Activated CD4-positive, alpha-beta memory T cell treated with anti-CD3 and anti-CD28 coated beads, Interleukin-2, amount 10 ng/mL, durations not matched to agents 7 days and 5 days (primary cell): ENCODE measurements at places on chromosomes 5 and 9. TPM values are rescaled to one million over a fixed set of nuclear protein-coding genes. Genes with fewer than 3 reads are reported as not detected.

CDH10 gene
- total RNA-seq: not detected

SURF1 gene
- total RNA-seq: 37.6 TPM

OBP2B gene
- not detected for total RNA-seq

GPRIN1 gene
- 4.2 TPM for total RNA-seq

SH3GL2 gene
- not detected for total RNA-seq

LCNL1 gene
- total RNA-seq: 0.98 TPM

PTGDS gene
- 45.4 TPM for total RNA-seq

GRCh38 chr9:127005770-127006314 is 91.3 kb downstream of the RALGPS1 start:
- DNase-seq: no peak

DNA sequence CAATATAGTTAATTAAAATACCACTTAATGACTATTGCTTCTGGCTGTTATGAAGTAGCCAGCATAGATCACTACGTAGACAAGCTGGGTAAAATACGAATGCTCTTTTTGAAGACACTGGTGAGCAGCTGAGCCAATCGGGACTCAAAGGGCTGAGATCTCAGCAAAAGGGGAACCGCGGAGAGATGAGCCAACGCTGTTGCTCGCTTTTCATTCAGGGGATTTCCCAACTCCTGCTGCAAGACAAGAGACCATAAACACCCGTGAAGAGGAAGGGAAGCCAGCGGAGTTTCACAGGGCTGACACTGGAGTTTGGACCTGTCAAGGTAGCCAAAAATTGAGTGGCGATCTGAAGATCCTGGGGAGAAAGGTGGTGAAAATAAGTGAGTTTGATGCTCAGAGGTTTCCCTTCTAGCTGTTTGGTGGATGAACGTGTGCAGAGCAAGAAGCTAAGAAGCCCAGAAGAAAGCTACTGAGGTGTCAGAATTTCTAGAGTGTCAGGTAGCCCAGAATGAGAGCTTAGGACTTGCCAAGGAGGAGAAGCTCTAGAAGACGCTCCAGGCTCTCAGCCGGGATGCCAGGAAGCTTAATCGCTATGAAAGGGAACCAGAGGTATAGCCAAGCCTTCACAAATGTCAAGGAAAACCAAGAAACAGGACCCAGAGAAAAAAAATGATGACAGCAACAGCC is 79.6 kb upstream of the RNU6ATAC start:
- no peak for DNase-seq

GRCh38 chr5:171745602-171746001 is 40.0 kb upstream of the SMIM23 start:
- no peak for DNase-seq

DNA sequence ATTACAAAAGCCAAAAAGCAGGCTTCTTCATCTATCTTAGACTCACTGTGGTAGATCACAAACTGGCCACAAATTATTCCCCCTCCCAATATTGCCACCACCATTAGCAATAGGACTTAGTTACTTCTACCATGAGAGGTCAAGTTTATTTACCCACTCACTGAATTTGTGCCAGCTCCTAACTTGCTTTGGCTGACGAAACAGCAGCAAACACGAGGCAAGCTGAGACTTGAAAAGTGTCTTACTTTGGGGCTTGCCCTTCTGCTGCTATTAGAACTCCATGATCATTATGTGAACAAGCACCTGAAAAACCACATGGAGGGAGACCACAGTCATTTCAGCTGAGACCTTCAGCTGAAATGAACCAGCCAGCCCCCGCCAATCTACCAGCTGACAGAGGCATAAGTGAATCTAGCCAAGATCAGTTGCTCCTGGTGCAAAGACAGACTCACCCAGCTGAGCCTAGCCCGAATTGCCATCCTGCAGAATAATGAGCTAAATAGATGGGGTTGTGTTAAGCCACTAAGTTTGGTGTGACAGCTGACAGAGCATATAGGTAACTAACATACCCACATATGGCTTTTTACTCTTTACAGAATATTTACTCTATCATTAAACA is 5.7 kb downstream of the WDR41 start:
- DNase-seq: no peak

- no peak for DNase-seq
Measured at GRCh38 chr9:82031538-82032280, 43.1 kb downstream of the SPATA31D1 start.

GRCh38 chr9:104779334-104779733 is 15.4 kb downstream of the NIPSNAP3B start:
- no peak for DNase-seq

GRCh38 chr5:150053713-150054392 is 32.5 kb downstream of the CSF1R start:
- DNase-seq: no peak

- DNase-seq: no peak
Measured at GRCh38 chr9:123775289-123776284, 154.3 kb downstream of the DENND1A start.

DNA sequence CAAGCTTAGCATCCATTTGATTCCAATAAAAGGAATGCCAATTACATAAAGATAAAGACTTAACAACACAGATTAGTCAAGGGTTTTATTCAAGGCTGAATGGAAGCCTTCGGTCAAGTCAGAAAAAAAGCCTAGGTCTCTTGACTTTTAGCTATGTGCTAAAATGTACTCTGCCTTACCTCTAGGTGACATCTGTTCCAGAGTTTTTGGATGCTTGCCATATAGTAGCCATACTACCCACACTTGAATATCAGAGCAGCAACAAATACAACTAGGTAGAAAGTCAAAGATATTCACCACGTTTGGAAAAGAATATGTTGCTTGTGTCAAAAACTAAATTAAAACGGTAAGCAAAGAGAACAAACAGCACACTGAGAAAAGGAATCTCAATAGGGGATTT is 484.7 kb downstream of the ELAVL2 start:
- no peak for DNase-seq

DNA sequence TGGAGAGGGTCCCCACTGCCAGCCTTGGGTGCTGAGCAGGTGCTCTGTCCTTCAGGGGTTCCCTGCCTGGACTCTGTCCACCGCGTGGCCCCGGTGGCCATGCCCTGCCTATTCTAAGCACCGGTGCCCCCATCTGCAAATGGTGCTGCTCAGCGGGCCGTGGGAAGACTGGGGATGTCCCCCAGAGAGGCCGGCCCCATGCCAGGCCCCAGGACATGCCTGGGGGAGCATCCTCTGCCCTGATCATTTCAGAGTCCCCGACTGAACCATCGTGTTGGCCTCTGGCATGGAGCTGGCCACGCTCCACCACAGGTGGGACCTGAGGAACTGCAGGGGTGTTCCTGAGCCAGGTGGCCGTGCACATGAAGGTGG is 64.7 kb downstream of the RXRA start:
- no peak for DNase-seq

DNA sequence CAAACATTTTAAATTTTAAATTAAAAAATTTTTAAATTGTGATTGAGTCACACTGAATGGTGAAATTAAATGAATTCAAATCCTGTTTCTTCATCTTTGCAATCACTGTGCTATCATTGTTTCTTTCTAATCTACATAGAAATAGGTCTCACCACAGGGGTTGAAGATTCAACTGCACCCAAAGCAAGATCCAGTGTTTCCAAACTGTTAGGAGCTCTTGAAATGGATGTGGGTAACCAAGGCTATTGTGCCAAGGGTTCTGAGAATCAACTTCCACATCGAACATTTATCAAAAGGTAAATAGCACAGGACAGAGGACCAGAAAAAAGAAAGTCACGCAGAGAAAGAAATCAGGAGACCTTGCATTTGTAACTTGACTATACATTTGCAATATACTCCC is 172.6 kb upstream of the RASEF start:
- DNase-seq: no peak

DNA sequence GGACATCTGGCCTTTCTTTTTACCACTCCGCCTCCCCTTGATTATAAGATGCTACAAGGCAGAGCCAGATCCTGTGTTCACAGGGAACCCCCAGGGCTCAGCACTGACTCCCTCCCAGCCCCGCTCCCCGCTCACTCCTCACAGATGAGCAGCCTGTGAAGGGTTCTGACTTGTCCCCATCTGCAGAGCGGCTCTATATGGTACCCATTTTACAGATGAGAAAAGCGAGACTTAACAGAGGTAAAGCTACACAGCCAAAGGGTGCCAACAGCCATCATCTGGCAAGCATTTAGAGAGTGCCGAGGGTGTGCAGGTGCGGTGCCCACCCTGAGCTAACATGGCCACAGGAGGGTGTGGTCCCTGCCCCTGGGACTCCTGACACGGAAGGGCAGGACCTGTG is 18.8 kb downstream of the FIBCD1 start:
- DNase-seq: no peak

DNA sequence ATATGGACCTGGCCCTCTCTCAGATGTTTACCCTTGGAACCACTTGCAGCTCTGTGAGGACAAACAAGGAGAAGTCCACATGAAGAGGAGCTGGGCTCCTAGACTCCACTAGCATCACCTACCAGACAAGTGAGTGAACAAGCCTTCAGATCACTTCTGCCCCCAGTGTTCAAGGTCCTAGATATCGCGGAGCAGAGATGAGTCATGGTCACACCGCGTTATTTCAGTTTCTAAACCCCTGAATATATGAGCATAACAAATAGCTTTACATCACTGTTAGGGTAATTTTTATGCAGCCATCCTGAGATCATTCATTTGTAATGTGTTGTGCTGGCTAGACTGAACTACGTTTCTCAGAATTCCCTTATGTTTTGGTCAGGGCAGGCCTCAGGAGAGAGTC is 77.0 kb upstream of the DAP start:
- no peak for DNase-seq

- DNase-seq: no peak
Measured at GRCh38 chr5:54086191-54086590, 224.2 kb downstream of the ARL15 start.

GRCh38 chr9:36551910-36552309 is 20.8 kb upstream of the MELK start:
- no peak for DNase-seq

DNA sequence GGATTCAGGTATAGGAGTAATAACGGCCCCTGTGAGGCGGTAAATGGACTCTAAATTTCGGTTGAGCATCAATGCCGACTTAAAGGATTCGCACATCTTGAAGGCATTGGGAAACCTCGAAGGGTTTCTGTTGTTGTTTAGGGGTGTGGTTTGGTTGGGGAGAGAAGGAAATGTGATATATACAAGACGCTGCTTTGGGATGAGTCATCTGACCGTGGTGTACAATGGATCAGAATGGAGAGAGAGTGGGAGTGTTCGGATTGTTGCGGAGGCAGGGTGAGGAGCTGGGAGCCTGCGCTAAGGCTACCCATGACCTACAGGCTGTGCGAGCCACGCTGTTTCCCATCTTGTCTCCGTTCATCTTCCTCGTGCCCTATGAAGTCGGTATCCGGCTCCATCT is 60.4 kb upstream of the ERCC6L2 start:
- DNase-seq: no peak

DNA sequence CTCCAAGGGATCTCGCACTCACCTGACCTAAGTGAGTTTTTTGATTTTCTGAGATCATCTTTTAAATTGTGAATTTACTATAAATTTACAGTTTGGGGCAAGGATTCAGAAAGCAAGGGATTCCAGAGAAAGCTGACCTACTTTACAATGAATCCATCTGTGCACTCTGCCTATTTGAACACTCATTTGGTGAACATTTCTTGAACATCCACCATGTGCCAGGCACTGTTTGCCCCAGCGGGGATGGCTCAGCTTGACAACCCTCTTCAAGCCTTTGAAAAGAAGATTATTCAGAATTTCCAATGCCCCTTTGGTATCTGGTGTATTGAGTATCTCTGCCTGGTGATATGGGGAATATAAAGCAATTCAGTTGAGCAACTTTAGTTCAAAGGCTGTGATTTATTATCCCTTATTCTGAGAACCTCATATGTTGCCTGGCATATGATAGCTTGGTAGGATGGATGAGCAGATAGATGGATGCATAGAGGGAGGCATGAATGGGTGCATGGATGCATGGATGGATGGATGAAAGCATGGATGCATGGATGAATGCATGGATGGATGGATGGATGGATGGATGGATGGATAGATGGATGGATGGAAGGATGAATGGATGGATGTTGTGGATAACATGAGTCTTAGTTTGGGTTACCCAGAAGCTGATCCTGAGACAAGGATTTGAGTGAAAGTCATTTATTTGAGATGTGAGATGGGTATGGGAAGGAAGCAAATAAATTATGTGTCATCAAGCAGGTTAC is 149.7 kb upstream of the ZNF366 start:
- no peak for DNase-seq

DNA sequence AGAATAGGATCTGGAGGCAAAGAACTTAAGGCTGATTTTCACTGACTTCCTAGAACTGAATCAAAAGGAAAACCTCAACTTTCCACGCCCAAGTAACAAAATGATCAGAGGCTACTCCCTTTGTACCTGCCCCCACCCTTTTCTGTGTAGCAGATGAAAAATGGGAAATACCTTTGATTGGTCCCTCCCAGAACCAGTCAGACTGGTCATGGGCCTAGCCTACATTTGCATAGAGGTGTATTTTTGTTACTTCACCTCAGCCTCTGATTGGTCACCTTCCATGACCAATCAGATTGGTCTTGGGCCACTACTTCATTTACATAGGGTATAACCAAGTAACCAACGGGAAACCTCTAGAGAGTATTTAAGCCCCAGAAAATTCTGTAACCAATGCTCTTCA is 1553.5 kb upstream of the C9orf72 start:
- DNase-seq: no peak

DNA sequence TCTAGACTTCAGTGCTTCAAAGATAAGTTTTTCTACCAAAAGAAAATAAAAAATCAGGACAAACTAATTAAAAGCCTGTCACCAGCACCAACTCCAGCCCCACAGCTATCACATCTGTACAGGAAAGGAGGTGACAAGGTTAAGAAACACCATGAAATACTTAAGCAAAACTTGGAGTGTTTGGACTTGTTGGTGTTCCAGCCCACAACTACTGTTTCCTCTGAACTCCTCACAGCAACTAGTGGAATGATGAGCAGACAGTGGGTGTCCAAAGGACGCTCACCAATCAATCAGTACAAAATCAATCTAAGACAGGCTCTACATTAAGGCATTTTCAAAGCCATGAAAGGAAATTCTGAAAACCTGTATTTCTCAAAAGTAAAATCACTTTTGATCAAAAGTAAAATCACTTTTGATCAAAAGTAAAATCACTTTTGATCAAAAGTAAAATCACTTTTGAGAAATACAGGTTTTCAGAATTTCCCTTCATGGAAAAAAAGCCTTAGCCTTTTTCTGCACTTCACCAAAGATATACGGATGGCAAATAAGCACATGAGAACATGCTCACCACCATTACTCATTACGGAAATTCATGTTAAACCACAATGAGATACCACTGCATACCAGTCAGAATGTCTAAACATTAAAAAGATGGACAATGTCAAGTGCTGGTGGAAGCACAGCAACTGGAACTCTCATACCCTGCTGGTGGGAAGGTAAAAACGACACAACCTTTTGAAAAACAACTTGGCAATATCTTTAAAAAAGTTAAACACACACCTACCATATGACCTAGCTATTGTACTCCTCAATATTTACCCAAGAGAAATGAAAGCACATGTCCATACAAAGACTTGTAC is 79.7 kb downstream of the MED27 start:
- no peak for DNase-seq

GRCh38 chr5:56800186-56800585 is 15.2 kb upstream of the MAP3K1 start:
- DNase-seq: no peak
